Hematopoietic multipotent progenitor cell treated with erythropoietin and hydrocortisone succinate and interleukin-3 and kit ligand, for 8 days (in vitro differentiated cells): ENCODE measurements at places on chromosomes 2 and 18.

DNA sequence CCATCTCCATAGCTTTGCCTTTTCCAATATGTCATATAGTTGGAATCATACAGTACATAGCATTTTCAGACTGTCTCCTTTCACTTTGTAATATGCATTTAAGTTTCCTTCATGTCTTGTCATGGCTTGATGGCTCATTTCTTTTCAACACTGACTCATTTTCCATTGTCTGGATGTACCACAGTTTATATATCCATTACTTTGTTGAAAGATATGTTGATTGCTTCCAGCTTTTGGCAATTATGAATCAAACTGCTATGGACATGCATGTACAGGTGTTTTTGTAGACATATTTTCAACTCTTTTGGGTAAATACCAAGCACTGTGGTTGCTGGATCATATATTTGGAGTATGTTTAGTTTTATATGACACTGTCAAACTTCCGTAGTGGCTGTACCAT, 26.3 kb downstream of the ACSL3 start:
- DNase-seq = no peak

DNA sequence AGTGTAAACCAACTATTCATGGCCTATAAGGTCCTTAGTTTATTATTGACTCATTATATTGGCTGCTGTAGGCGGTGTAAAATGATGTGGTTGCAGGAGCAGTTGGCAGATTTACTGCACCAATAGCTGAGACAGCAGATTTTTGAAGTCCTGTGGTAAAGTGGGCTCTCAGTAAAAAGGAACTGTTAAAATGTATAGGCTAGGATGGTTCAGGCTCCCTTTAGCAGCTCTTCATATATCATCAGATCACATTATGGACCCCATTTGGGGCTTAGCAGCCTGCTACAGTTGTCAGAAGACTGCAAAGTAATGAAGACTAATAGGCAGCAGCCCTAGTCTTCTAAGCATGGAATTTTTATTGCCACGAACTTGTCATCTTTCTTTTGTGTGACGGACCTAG, 27.8 kb downstream of the MTX2 start:
- DNase-seq = no peak

DNA sequence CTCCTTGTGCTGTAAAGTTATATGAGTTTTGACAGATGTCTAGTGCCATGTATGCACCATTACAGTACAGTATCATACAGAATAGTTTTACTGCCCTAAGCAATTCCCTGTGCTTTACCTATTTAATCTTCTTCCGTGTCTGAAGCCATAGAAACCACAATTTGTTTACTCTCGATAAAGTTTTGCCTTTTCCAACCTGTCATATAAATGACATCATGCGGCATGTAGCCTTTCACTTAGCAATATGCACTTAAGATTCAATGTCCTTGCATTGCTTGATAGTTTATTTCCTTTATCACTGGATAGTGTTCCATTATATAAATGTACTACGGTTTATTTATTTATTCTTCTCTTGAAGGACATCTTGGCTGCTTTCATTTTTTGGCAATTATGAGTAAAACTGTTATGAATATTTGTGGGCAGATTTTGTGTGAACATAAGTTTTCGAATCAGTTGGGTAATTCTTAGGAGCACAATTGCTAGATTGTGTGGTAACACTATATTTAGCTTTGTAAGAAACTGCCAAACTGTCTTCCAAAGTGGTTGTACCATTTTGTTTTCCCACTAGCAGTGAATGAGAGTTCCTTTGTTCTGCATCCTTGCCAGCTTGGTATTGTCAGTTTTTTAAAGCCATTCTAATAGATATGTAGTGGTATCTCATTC, 136.8 kb upstream of the MAP3K20 start:
- DNase-seq = no peak

DNA sequence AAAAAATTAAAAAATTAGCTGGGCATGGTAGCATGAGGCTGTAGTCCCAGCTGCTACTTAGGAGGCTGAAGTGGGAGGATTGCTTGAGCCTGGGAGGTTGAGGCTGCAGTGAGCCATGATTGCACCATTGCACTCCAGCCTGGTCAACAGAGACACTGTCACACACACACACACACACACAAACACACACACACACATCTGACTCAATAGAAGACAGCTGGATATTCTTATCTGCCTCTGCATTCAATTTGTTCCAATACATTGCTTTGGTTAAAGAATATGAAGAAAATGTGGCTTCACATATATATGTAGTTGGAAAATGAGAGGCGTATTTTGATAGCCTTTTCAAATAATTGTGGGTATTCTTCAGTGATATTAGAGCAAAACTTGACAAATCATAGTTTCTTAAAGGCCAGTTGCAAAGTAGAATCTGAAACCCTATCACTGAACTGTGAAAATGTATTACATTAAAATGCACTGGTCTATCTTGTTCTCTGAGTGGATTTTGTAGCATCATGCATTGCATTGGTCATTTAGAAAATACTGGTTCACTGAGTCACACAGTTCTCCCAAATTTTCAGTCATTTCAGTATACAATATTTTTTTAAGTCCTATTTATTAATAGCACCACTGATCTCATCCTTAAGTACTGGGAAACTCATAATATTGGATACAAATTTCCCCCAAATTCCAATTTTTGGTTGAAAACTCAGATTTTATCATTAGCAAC, 140.9 kb downstream of the MCFD2 start:
- DNase-seq = no peak

DNA sequence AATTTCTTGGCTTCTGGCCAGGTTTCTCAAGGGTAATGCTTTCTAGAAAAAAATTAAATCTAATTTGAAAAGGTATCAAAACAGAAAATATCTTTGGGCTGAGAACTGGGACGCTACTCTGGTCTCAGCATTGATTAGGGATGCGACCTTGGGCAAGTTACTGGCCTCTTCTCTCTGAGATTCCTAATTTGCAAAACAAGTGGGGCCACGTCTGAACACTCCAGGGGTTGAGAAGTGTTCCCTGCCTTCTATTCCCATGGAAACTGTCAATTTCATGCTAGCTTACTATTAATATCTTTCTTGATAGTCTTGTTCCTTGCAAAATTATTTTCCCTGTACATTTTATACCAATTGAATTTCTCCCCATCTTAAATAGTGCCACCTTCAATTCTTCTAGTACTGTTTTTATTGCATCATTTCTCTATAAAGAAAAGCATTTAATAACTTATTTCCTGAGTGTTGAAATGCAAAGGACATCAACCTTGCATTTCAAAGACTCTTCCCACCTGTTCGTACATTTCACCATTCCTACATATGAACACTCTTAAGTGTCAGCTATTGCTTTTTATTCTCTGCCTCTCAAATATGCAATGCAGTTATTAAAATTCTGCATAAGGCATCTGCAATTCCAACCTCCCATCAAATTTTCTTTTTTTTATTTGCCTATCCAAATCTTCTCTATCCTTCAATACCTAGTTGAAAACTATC, 118.3 kb upstream of the DSEL start:
- DNase-seq = no peak

DNA sequence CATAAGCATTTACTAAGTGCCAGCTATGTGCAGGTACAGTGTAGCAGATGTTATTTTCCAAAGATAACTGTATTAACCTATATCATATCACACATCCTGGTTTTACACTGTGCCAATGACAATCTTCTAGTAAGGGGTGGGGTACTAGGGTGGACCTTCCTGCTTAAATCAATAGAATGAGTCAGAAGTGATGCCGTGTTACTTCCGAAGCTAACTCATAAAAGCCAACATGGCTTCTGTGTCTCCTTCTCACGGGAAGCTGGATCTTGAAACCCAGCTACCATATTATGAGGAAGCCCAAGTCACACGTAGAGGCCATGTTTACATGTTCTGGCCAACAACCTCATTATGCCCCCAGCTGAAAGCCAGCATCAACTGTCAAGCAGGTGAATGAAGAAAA, 59.1 kb downstream of the MRPL33 start:
- no peak for DNase-seq

DNA sequence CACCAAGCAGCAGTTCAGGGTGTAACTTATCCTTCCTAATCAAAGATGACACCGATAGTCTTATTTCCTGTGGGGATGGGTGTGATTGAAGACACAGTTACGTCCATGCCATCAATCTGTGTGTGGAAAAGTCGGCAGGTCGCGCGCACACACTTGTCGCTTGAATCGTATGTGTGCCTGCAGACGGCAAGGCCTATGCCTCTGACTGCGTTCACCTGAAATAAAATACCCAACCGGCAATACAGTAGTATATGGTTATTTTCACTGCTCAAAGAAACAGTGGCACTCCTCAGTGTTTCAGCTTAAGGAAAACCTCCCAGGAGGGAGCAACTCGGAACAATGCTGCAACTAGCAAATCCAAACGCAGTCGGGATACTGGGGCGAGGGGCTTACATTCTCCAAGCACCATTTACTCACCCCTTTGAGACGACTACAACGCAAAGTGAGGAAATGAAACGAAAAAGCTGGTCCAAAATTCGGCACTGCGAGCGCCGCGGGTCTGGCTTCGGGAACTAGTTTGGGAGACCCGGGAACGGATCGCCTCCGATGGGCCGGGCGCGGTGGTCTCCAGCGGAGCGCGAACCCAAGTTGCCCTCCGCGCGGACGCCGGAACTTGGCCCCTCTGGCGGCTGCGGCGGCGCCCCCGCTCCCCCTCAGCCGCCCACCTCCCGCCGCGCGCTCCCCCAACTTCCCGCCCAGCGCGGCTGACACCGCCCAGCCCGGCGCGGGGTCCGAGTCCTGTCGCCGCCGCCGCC, 675 bp downstream of the PRKD3 start:
- peak; percentile 32 for DNase-seq

- DNase-seq = no peak
Observed at GRCh38 chr2:165617741-165618481, 148.4 kb downstream of the CSRNP3 start.

DNA sequence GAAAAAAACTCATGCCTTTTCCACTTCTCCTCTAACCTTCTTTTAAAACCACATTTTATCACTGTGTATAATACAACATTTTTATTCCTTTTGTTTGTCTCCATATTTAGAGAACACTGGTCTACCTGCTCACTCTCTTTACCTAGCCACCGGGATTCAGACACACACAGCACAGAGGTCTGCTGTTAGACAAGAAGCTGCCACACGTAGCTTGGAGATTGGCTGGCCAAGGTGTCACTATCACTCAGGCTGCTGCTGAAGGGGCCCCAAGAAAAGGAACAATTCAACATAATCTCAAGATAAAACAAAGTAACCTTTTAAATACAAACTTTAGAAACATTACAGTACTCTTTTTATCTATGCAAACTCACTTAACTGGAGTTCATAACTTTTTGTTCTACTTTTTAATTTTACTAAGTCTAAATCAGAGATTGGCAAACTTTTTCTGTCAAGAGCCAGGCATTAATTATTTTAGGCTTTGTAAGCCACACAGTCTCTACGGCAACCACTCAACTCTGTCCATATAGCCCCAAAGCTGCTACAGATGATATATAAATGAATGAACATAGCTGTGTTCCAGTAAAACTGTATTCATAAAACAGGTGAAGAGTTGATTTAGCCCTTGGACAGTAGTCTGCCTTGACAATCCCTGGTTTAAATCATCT, 25.8 kb downstream of the FEZ2 start:
- no peak for DNase-seq

GRCh38 chr2:27891673-27892105, 1.2 kb downstream of the BABAM2 start:
- no peak for DNase-seq

- no peak for DNase-seq
Observed at GRCh38 chr2:52390651-52391050, 1358.7 kb upstream of the NRXN1 start.

DNA sequence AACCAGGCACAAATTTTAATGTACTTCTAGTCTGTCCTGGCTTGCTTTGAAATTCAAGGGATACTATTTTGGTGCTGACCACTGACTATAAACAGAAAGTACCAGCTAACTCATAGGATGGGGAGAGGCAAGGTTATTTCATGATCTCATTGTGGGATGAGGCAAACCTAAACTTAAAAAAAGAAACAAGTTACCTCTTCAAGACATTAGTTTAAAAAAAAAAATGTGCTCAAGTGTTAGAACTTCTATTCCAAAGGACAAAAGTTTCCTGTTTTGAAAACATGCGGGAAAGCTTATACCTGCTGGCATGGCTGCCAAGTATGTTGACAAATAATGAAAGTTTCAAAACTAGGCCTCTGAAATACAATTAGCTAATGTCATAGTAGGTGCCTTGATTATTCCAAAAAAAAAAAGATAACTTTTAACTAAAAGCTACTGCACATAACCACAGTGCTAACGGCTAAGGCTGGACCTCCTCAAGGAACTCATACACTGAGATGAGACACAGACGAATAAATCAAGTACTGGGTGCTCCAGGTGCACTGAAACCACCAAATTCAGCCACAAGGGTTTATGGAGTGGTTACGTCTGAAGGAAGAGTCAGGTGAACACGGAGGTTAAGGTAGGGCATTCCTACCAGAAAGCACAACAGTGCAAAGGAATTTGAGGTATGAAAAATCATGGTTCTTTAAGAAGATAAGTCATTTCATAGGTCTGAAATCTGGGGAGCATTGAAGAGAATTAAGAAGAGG, 38.1 kb downstream of the TMEM131 start:
- DNase-seq = no peak

- no peak for DNase-seq
Observed at GRCh38 chr2:121862286-121862685, 106.8 kb downstream of the TSN start.

DNA sequence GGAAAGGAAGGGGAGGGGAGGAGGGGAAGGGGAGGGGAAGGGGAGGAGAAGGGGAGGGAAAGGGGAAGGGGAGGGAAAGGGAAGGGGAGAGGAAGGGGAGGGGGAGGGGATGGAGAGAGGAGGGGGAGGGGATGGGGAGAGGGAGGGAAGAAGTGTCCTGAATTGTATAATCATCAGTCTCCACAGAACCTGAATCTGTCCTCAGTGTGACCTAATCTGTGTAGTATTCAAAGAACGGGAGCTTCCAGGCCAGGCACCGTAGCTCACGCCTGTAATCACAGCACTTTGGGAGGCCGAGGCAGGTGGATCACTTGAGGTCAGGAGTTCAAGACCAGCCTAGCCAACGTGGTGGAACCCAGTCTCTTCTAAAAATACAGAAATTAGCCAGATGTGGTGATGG, 41.1 kb upstream of the CCDC150 start:
- no peak for DNase-seq

GRCh38 chr2:72427022-72427861, 279.6 kb upstream of the CYP26B1 start:
- no peak for DNase-seq
